ENCODE measurements at places on chromosomes 6 and 20.

GRCh38 chr6:403659-404655, 12.4 kb downstream of the IRF4 start:
- DNase-seq: peak; percentile 65

GRCh38 chr20:51156041-51156982, 133.4 kb upstream of the KCNG1 start:
- DNase-seq: no peak

GRCh38 chr6:56347526-56347925, 100.1 kb upstream of the COL21A1 start:
- DNase-seq: no peak

DNA sequence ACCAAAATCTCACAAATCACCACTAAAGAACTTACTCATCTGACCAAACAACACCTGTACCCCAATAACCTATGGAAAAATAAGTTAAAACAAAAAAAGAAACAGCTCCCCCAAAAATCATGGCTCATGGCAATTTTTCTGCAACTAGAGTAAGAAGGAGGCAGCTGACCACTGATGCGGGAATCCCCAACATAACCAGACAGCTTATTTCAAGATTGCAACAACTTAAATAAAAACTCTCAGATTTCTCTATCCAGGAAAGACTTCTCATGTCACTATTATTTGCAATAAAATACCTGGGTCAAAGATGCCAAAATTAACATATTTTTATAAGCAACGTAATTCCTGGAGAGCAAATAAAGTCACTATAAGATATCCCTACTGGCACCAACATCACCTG, 128.1 kb upstream of the LY86 start:
- no peak for DNase-seq

- DNase-seq: no peak
Measured at GRCh38 chr20:22559711-22560318, 24.6 kb downstream of the FOXA2 start.

DNA sequence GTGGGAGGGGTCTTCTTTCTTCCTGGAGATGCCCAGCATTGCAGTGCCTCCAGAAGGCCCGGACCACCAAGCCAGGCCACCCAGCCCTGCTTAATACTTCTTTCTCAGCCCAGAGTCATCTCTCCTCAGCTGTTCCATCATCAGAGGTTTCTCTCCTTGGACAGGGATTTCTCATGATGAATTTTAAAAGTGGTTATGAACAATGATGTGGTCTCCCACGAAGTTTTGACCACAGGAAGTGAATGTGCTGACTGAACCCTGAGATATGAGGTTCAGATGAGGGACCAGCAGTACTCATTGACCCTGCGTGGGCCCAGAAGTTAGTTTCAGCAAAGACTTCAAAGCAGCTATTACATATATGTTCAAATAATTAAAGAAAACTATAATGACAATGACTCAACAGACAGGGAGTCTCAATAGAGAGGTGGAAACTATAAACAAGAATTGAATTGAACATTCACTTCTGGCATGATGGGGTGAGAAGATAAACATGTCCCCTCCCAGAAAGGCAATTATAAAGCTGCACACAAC, 114.5 kb upstream of the SLC22A16 start:
- DNase-seq: no peak

- DNase-seq: no peak
Measured at GRCh38 chr6:88855541-88856147, 107.8 kb downstream of the RNGTT start.

GRCh38 chr6:43636308-43636659, 644 bp downstream of the MAD2L1BP start:
- no peak for DNase-seq

- peak; percentile 68 for DNase-seq
Measured at GRCh38 chr20:49186535-49187329, 1.4 kb downstream of the STAU1 start.

- DNase-seq: no peak
Measured at GRCh38 chr6:28920281-28920680, 3.5 kb downstream of the TRIM27 start.

GRCh38 chr6:83853178-83854000, at the start of gene RIPPLY2:
Gene RIPPLY2, plus strand, starts transcription at chr6:83853360. Its CDS starts 57 bp downstream, at chr6:83853417.
- DNase-seq: peak; percentile 48

- DNase-seq: no peak
Measured at GRCh38 chr6:73491377-73491776, 29.5 kb downstream of the EEF1A1 start.

DNA sequence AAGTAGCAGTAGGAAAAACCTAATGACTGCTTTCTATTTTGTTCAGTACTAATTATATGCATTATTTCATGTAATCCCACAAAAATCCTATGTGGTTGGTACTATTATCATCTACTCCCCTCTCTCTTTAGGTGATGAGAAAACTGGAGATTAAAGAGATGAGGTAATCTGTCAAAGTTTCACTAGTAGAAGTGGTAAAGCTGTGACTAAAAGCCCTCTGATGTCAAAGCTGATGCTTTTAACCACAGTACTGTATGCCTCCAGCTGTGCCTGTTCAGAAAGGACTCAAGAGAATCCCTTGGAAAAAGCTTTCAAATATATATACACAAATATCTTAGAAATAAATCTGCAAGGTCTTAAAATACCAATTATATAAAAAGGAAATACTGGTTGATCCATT, 38.0 kb downstream of the PHIP start:
- DNase-seq: no peak

DNA sequence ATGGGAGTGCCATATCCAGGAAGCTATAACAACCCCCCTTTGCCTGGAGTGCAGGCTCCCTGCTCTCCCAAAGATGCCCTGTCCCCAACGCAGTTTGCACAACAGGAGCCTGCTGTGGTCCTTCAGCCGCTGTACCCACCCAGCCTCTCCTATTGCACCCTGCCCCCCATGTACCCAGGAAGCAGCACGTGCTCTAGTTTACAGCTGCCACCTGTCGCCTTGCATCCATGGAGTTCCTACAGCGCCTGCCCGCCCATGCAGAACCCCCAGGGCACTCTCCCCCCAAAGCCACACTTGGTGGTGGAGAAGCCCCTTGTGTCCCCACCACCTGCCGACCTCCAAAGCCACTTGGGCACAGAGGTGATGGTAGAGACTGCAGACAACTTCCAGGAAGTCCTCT, 56.7 kb upstream of the TMEM181 start:
- DNase-seq: no peak

DNA sequence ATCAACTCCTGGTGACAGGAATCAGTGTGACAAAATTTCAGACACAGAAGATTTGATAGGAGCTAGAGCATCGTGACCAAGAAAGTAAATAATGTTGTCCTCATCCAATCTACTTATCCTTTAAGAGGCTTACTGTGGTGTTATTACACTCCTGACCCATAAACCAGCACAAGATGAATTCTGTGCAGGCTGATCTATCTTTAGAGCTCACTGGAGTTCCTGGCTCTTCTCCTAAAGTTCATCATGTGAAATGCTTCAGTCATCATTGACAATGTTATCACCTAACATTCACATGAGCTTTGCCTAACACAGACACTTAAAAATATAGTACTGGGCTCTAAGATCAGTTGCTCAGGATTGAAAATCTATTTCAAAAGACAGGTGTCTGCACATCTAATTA, 271.0 kb upstream of the HSF2 start:
- DNase-seq: no peak

DNA sequence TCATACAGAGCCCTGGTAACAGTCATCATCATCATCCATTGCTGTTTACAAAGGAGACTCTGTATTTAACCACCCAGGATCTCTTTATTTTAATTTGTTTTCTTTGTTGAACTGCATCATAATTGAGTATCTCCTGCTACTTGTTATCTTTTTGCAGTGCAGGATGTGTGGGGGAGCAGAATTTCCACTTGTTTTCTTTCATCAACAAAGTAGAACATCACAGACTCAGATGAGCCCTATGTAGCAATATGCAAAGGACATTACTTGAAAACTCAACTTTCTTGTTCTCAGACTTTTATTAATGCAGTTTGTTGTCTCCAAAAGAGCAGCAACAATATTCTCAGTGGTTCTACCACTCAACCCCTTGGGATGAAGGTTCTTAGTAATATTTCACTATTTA, 38.7 kb upstream of the IPCEF1 start:
- no peak for DNase-seq

DNA sequence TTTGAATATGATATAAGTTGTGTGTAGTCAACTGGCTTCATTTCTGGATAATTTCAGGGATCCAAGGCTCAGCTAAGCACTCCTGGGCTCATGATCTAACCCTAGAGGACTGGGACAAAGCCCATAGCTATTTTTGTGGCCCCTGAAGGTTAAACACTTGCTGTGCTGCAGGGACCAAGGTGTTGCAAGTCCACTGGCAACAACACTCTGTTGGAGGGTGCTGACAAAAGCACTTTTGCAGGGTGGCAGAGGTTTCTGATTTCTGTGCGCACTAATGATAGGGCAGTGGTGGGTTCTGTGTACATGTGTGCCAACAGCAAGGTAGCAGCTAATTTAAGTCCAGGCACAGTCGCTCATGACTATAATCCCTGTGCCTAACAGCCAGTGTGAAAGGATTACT, 445.3 kb upstream of the SYNCRIP start:
- DNase-seq: no peak

DNA sequence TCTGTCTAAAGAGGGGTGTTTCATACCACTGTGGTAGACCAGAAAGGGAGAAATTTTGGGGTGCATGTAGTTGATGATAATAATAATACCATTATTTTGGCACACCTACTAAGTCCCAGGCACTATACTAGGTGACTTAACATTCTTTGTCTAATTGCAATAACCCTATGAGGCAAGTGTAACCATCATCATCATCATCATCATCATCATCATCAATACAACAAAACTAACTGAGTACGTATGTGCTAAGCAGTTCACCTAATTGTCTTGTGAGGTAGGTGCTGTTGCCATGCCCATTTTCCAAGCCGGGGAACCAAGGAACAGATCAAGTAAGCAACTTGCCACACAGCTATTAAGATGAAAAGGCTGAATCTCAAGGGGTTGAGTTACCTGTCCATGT, 2.6 kb upstream of the PACSIN1 start:
- no peak for DNase-seq

DNA sequence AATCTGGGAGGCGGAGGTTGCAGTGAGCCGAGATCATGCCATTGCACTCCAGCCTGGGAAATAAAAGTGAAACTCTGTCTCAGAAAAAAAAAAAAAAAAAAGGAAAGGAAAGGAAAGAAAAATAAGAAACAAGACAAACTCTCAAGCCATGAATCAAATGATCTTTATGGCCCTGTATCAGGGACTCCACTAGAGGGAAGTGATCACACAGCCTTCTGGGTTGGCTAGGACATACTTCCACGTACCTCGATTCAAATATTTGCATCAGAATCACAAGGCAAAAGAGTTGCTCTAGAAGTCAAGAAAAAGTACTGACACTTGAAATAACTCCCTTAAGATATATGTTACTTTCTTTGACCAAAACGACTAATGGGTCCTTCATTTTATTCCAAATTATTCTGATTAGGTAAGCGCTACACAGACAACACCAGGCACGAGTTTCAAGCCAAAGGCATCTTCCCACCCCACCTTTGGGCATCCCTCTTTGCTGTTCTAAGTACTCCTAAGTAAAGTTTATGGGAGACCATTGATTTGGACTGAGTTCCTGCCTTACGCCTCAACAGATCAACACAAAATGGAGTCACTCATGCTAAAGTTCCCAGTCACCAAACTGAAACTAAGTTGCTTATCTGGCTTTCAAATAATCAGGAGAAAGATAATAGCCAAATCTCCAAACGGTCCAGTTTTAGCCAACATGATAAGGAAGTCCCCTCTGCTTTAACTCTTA, 77.5 kb upstream of the NT5E start:
- DNase-seq: no peak

DNA sequence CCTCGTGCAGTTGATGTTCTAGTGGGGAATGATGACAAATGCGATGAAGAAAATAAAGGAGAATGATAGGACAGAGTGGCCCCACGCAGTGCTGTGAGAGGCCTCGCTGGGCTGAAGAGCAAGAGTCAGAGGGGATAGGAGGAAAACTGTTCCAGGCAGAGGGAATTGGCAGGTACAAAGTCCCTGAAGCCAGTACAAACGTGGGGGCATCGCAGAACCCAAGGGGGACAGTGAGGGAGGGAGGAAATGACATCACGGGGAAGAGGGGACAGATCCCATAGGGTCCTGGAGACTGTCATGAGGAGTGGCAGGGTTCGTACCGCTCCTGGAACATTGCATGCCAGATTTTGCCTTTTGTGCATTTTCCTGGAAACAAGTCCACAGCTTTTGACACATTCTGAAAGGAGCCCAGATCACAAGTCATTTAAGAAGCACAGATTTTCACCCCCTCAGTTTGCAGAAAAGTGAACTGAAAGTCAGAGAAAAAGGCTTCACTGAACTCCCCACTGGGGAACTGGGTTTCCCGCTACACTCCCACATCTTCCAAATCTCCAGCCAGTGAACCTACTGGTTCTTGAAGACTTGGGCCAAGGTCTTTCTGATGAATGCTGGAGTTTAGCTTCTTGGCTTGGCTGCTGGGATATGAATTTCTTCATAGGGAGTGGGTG, 77.0 kb downstream of the SULF2 start:
- no peak for DNase-seq

DNA sequence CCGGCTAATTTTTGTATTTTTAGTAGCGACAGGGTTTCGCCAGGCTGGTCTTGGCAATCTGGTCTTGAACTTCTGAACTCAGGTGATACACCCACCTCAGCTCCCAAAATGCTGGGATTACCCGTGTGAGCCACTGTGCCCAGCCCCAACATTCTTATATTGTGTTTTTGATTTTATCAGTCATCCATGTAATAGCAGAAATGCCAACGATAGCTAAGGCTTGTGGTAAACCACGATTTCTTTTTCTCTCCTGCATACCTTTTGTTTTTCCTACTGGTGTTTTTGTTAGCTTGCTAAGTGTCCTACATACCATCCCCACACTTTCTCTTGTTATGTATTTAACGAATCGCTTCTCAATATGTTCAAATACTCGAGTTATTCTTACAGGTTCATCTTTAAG, 12.1 kb downstream of the PHACTR2 start:
- no peak for DNase-seq

GRCh38 chr6:122778985-122779661, 393 bp upstream of the FABP7 start:
- DNase-seq: no peak

DNA sequence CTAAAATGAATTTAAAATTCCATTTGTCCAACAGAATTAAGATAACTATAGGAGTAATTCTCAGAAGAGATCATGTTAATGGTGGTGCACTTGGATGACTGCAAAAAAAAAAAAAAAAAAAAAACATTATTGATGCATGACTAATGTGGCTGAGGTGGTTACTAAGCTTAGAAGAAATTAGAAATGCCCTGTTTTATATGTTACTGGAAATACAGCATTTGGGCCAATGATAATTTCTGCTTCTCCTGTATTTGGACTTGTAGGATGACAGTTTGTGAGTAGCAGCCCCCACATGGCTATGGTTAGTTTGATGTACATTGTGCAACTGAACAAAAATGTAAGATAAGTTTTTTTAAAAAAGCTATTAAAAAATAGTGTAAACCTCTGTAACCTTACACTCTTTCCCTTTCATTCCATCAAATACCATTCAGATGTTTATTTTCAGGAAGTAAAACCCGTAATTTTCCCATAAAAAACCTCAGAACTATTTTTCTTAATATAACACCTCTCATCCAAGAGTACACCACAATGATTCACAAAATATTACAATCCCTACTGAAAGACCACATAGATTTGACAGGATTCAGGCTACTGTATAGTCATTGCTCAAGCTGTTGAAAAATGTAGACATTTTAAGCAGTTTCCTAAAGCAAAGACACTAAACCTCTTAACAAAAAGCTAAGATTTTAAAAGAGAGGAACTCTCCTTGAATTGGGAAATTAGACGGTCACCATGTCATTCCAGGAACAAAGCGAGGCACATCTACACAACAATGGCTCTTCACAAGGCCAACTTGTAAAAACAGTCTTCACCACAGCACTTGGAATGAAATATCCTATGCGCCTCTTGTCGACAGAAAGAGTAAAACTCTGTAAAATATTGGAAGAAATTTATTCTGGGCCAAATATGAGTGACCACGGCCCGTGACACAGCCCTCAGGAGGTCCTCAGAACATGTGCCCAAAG, 83.0 kb downstream of the WDR27 start:
- DNase-seq: no peak

All from Peyer's patch (tissue), 4 donors.